Activated CD4-positive, alpha-beta T cell treated with anti-CD3 and anti-CD28 coated beads, Interleukin-2, amount 10 ng/mL, durations not matched to agents 7 days and 5 days (primary cell): ENCODE measurements at places on chromosomes 3 and 15. TPM values are rescaled to one million over a fixed set of nuclear protein-coding genes. Genes with fewer than 3 reads are reported as not detected.

GRCh38 chr3:122893282-122893681 lies 98.4 kb downstream of the SLC49A4 start:
- H3K4me1 ChIP-seq: peaks cover 29% of the 10 kb centered on the region
- H3K4me3 ChIP-seq: no peak overlapping the region
- H3K27me3 ChIP-seq: peaks cover 19% of the 10 kb centered on the region
- no peaks in the 10 kb centered on the region for H3K36me3 ChIP-seq

Gene PLIN1
- total RNA-seq: 0.07 TPM

DNA sequence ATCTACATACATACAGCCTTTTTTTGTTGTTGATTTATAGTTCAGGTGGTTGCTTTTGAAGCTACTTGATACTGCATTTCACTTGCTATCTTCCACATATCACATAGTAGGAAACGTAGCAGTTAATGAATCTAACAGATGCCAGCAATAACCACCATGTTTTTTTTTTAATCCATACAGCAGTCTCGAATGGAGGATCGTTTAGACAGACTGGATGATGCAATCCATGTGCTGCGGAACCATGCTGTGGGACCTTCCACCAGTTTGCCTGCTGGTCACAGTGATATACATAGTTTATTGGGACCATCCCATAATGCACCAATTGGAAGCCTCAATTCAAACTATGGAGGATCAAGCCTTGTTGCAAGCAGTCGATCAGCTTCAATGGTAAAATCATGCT lies 123.2 kb upstream of the CGNL1 start:
- H3K36me3 ChIP-seq: peaks cover 6% of the 10 kb centered on the region
- no peak overlapping the region for H3K27ac ChIP-seq
- no peak for DNase-seq
- no peaks in the 10 kb centered on the region for H3K4me1 ChIP-seq
- H3K27me3 ChIP-seq: no peaks in the 10 kb centered on the region

DNA sequence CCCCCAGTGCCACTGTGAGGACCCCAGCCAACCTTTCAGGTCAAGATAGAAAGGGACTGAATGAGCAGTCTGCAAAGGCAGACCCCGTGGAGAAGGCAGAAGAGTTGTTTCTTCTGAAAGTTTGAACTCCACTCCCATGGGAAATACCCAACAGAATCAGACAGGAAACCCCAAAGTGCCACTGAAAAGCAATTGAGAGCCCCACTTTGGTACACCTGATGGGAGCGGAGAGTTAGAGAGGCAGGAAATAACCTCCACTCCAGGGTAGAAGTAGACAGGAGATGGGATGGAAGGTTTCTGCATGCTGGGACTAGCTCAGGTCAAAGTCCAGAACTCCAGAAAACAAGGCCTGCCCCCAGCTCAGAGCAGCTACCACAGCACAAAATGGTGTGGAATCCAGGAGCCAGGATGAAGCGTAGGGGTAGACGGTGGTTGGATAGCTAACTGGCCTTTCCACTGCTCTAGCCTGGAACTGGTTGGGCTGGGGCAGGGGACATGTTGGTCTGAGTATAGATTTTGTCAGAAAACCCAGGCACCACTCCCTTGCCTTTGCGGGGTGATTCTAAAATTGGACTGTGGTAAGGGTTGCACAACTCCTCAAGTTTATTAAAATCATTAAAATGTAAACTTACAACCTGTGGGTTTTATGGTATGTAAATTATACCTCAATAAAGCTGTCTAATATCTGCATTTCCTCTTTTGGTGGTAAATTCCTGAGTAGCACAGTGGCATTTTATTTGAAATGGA lies 1.9 kb upstream of the RAB43 start:
- H3K27ac ChIP-seq: peak overlapping the region; percentile 81
- H3K36me3 ChIP-seq: peaks cover 24% of the 10 kb centered on the region
- no peaks in the 10 kb centered on the region for H3K27me3 ChIP-seq
- DNase-seq: no peak
- peaks cover 22% of the 10 kb centered on the region for H3K4me1 ChIP-seq

Gene MEX3B
- total RNA-seq: 1.2 TPM

DNA sequence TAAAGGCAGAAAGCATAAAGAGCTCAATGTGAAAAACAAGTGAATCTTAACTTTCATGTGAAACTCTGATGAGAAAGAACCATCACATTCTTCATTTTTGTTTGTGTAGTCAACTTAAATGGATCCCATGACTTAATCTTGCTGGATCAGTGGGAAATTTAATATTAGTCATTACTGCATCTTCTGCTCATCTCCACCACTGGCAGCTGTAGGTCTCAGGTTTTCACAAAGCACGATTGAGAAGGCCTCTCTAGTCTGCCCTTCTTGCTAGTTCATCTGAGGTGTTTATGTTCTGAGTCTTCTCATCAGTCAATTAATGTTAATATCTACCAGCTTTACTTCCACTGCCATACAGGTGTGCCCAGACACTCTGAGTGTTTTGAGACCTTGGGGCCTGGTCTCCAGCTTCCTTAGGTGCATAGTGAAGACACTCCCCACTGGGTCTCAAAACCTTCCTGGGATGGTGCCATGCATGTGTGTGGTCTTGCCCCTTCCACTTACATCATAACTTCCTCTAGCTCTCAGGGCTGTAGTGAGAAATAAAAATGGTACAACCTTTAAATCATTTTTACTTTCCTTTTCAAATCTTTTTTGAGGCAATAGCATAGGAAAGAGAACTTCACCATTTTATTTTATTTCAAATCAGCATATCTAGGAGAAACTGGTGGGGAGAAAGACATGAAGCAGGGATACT lies 421.6 kb upstream of the CBLB start:
- H3K27ac ChIP-seq: no peak overlapping the region
- no peaks in the 10 kb centered on the region for H3K36me3 ChIP-seq
- H3K27me3 ChIP-seq: no peaks in the 10 kb centered on the region
- H3K4me1 ChIP-seq: peaks cover 7% of the 10 kb centered on the region
- DNase-seq: no peak

- H3K4me1 ChIP-seq: no peaks in the 10 kb centered on the region
- DNase-seq: no peak
- H3K27ac ChIP-seq: no peak overlapping the region
- no peaks in the 10 kb centered on the region for H3K27me3 ChIP-seq
- no peaks in the 10 kb centered on the region for H3K36me3 ChIP-seq
Measured at GRCh38 chr3:164748626-164749025, 329.7 kb downstream of the SI start.

Gene GNAI2
- total RNA-seq: 489 TPM

Gene LEO1
- total RNA-seq: 32.0 TPM

Gene CLDN16
- not detected for total RNA-seq

- DNase-seq: no peak
- peaks cover 13% of the 10 kb centered on the region for H3K36me3 ChIP-seq
- peak overlapping the region; percentile 99 for H3K4me3 ChIP-seq
- H3K4me1 ChIP-seq: peaks cover 19% of the 10 kb centered on the region
Measured at GRCh38 chr3:153158961-153159735, 2.9 kb upstream of the RAP2B start.

Gene GJD2
- not detected for total RNA-seq

Gene SI
- total RNA-seq: not detected

- H3K36me3 ChIP-seq: peaks cover 14% of the 10 kb centered on the region
- no peak for DNase-seq
- no peak overlapping the region for H3K4me3 ChIP-seq
- no peaks in the 10 kb centered on the region for H3K27me3 ChIP-seq
- H3K27ac ChIP-seq: no peak overlapping the region
Measured at GRCh38 chr3:44954962-44955361, 21.0 kb downstream of the ZDHHC3 start.

DNA sequence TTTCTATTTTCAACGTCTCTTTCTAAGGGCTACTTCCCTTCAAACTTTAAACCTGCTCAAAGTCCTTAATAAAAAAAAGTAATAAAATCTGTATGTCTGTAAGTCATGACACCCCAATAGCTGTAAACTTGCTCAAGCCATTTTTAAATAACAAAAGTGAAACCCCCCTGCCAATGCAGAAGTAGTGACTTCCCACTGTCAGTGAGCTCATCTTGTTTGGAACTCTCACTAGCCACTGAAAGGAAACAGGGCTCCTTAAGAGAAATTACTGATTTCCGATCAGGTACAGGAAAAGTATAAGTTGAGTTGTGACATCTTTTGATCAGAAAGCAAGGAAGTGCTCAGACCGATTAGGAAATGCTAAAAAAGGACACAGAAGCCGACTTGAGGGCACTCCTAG lies 27.6 kb upstream of the GPR171 start:
- H3K27me3 ChIP-seq: no peaks in the 10 kb centered on the region
- H3K27ac ChIP-seq: peak overlapping the region; percentile 9
- no peaks in the 10 kb centered on the region for H3K36me3 ChIP-seq
- peak; percentile 21 for DNase-seq

- H3K4me3 ChIP-seq: no peak overlapping the region
- DNase-seq: no peak
- no peaks in the 10 kb centered on the region for H3K4me1 ChIP-seq
- H3K36me3 ChIP-seq: no peaks in the 10 kb centered on the region
- H3K27me3 ChIP-seq: no peaks in the 10 kb centered on the region
Measured at GRCh38 chr3:4045756-4046155, 246.5 kb downstream of the LRRN1 start.

GRCh38 chr15:35427091-35427490 lies 118.9 kb downstream of the DPH6 start:
- H3K36me3 ChIP-seq: no peaks in the 10 kb centered on the region
- no peak overlapping the region for H3K27ac ChIP-seq
- no peak overlapping the region for H3K4me3 ChIP-seq
- H3K4me1 ChIP-seq: no peaks in the 10 kb centered on the region
- no peaks in the 10 kb centered on the region for H3K27me3 ChIP-seq
- no peak for DNase-seq

- H3K27me3 ChIP-seq: peaks cover 4% of the 10 kb centered on the region
- no peak overlapping the region for H3K4me3 ChIP-seq
- no peak for DNase-seq
- no peaks in the 10 kb centered on the region for H3K4me1 ChIP-seq
Measured at GRCh38 chr3:160607826-160608225, 42.5 kb upstream of the KPNA4 start.

Gene RPUSD2
- total RNA-seq: 13.0 TPM

GRCh38 chr15:45637552-45638033 lies 2.8 kb downstream of the SQOR start:
- DNase-seq: peak; percentile 72
- no peaks in the 10 kb centered on the region for H3K27me3 ChIP-seq
- peak overlapping the region; percentile 71 for H3K4me3 ChIP-seq
- H3K36me3 ChIP-seq: peaks cover 53% of the 10 kb centered on the region
- H3K4me1 ChIP-seq: peaks cover 59% of the 10 kb centered on the region
- H3K27ac ChIP-seq: peak overlapping the region; percentile 92

DNA sequence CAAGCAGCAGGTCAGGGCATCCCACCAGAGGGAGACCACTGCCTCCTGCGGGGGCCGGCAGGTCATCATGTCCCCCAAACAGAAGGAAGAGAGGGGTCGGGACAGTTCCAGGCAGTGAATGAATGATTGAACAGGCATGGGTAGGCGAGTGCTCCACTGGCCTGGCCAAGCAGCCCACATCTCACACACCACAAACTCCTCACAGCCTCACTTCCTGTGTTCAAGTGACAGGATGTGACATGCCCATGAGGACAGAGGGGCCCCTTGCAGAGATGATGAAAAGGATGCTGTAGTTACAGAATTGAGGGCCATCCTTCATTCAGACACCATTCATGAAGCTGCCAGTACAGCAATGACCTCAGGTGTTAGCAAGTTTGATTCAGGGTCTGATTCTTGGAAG lies 3.7 kb downstream of the IQSEC1 start:
- peaks cover 4% of the 10 kb centered on the region for H3K36me3 ChIP-seq
- peak overlapping the region; percentile 17 for H3K4me3 ChIP-seq
- H3K27me3 ChIP-seq: peaks cover 13% of the 10 kb centered on the region
- peak overlapping the region; percentile 96 for H3K27ac ChIP-seq
- H3K4me1 ChIP-seq: peaks cover 68% of the 10 kb centered on the region
- peak; percentile 76 for DNase-seq

- H3K36me3 ChIP-seq: no peaks in the 10 kb centered on the region
- no peak overlapping the region for H3K4me3 ChIP-seq
- H3K27ac ChIP-seq: no peak overlapping the region
Measured at GRCh38 chr3:72177075-72178050, 392.4 kb upstream of the PROK2 start.

DNA sequence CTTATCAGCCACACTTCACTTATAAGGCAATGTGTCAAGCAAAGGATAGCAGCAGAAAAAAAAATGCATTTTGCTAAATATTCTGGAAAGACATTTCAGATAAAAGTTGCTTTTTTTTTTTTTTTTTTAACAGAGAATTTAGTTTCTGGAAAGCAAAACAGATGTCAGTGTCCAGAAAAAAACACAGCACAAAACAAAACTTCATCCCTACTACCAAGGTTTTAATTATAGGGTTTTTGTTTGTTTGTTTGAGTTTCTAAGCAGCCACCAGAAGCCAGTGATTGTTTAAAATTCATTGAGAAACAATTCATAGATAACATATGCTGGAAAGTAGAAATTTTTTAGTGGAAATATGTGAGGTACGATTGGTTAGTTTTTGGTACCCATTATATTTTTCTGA lies 1202.7 kb downstream of the OTOL1 start:
- H3K27me3 ChIP-seq: no peaks in the 10 kb centered on the region
- no peak overlapping the region for H3K4me3 ChIP-seq
- no peak for DNase-seq
- no peaks in the 10 kb centered on the region for H3K4me1 ChIP-seq
- H3K27ac ChIP-seq: no peak overlapping the region

- H3K4me1 ChIP-seq: no peaks in the 10 kb centered on the region
- no peak for DNase-seq
- no peak overlapping the region for H3K4me3 ChIP-seq
Measured at GRCh38 chr3:127091376-127091775, 101.6 kb upstream of the PRR23E start.

DNA sequence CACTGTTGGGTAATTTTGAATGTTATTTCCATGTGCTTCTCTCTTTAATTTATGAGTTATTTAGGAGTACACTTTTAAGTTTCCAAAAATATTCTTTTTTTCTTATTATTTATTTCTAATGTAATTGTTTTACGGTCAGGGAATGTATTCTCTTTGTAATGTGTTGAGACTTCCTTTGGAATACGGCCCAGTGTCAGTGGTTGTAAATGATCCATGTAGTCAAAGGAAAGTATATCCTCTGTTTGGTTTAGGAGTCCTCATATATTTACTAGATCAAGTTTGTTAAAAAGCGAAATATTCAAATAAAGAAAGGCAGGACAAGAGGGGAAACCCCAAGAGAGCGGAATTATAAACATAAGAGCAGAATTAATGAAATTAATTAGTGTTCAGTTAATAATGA lies 49.0 kb upstream of the ADGRG7 start:
- no peak overlapping the region for H3K27ac ChIP-seq
- H3K27me3 ChIP-seq: no peaks in the 10 kb centered on the region
- no peak for DNase-seq
- H3K36me3 ChIP-seq: no peaks in the 10 kb centered on the region
- H3K4me3 ChIP-seq: no peak overlapping the region

Gene TMC3
- total RNA-seq: not detected

DNA sequence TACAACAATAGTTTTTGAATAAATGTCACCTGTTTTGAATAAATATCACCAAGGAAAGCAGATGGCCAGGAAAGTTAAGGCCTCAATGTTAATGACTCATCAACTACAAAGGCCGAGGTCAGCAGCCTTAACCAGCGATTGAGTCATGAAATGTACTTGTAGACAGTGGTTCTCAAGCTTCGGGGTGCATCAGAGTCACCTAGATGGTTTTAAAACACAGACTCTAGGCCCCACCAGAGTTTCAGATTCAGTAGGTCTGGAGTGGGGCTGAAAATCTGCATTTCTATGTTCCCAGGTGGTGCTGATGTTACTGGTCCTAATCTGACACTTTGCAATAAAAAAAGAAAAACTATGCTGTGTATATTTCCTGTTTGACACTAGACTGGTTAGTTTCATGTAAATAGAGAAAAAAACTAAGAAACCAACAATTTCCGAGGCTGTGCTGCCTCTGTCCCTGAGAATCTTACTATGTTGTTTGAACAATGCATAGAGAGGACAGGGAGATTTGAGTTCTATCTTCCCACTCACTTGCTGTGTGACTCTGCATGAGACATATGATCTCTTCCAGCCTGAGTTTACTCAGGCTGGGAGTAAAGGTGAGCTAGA lies 9.8 kb downstream of the RAB27A start:
- DNase-seq: peak; percentile 53
- peaks cover 34% of the 10 kb centered on the region for H3K36me3 ChIP-seq
- H3K27ac ChIP-seq: peak overlapping the region; percentile 94
- H3K4me3 ChIP-seq: peak overlapping the region; percentile 52
- no peaks in the 10 kb centered on the region for H3K27me3 ChIP-seq
